Activated CD8-positive, alpha-beta T cell treated with anti-CD3 and anti-CD28 coated beads, Interleukin-2, amount 10 ng/mL, durations not matched to agents 7 days and 5 days (primary cell): ENCODE measurements at places on chromosomes 1 and 21. TPM values are rescaled to one million over a fixed set of nuclear protein-coding genes. Genes with fewer than 3 reads are reported as not detected.

The RBBP5 gene
- total RNA-seq: 20.3 TPM

The BRDT gene
- total RNA-seq: not detected

GRCh38 chr21:34008618-34009017, 64.8 kb upstream of the MRPS6 start:
- no peak overlapping the region for H3K27ac ChIP-seq
- H3K27me3 ChIP-seq: no peaks in the 10 kb centered on the region
- peaks cover 26% of the 10 kb centered on the region for H3K36me3 ChIP-seq
- peaks cover 13% of the 10 kb centered on the region for H3K4me1 ChIP-seq

- no peak overlapping the region for H3K4me3 ChIP-seq
- H3K36me3 ChIP-seq: no peaks in the 10 kb centered on the region
- no peak overlapping the region for H3K27ac ChIP-seq
These were observed 8.6 kb downstream of the ADAMTSL4 start for GRCh38 chr1:150557813-150558212.

DNA sequence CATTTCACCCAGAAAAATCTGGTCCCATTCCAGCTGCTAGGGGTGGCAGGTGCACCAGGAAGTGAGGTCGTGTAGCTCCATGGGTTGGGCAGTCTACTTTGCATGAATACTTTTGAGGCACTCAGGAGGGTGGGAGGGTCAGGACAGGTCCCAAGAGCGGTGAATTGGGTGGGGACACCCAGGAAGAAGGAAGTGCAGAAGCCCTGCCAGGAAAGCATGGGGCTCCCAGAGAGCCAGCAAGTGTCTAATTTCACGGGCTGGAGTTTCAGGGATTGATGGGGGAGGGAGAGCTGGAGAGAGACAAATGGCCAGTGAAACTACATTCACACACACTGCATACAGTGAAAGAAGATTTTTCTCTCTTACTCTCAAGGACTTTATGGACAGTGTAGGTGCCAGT, 137.8 kb downstream of the GALNT2 start:
- H3K27me3 ChIP-seq: no peaks in the 10 kb centered on the region
- no peak overlapping the region for H3K27ac ChIP-seq
- H3K4me3 ChIP-seq: no peak overlapping the region
- peaks cover 9% of the 10 kb centered on the region for H3K36me3 ChIP-seq
- DNase-seq: no peak
